ENCODE measurements at places on chromosomes 2 and 18.
A peak's percentile ranks its signal among the peaks of the same experiment; 100 is the strongest.

DNA sequence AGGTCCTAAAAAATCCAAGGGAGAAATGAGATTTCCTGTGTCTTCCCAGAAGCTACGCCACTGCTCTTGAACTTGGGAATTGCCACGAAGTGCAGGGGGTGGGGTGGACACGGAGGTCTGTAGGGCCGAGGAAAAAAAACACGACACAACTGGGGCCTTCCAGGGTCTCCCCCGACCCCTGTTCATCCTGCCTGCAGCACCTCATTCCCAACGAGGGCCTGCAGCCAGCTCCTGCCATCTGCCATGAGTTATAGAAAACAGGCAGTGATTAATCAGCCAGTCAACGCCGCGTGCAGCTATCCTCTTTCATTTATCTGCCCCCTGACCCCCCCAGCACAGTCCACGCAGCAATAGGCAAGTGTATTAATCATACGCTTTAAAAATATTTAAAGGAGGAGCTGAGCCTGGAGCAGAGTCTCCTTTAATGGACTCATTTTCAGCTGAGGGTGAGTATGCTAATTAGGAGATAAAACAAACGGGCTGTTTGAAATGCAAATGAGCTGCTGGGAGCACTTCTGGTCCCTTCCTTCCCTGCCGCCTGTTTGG, 209.9 kb downstream of the TFCP2L1 start:
- peak; percentile 93 for DNase-seq

DNA sequence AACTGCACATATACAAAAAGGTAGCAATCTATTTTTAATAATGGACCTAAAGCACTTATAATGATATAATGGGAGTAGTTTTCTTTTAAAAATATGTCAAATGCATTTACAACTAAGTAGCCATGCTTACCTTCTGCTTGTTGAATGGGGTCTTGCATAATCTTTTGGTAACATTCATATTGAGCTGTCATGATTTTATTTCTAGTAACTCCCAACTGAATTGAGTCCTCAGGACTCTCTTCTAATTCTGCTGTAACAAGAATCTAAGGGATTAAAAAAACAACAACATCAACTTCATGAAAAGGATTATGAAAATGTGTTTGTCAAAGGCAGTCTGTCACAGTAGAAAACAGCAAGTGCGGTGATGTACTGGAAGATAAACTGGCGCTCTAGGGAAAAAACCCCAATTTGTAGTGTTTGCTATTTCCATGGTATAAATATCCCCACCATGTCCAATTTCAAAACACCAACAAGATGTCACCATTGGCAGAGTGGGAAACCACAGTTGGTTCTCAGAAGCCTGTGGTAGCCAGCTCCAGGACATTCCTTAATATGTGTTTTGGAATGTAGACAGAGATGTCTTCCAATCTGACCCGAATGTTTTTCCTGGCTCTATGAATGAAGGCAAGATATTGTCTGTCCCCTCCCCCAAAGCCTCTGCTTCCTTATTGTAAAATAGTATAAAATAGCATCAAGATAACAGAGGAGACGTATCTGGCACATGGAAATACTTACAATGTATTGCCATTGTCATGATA, 64.8 kb downstream of the CALCRL start:
- DNase-seq, result no peak

GRCh38 chr2:80291656-80292055, 12.9 kb downstream of the LRRTM1 start:
- no peak for DNase-seq

GRCh38 chr18:2441544-2441943, 129.8 kb downstream of the METTL4 start:
- no peak for DNase-seq

DNA sequence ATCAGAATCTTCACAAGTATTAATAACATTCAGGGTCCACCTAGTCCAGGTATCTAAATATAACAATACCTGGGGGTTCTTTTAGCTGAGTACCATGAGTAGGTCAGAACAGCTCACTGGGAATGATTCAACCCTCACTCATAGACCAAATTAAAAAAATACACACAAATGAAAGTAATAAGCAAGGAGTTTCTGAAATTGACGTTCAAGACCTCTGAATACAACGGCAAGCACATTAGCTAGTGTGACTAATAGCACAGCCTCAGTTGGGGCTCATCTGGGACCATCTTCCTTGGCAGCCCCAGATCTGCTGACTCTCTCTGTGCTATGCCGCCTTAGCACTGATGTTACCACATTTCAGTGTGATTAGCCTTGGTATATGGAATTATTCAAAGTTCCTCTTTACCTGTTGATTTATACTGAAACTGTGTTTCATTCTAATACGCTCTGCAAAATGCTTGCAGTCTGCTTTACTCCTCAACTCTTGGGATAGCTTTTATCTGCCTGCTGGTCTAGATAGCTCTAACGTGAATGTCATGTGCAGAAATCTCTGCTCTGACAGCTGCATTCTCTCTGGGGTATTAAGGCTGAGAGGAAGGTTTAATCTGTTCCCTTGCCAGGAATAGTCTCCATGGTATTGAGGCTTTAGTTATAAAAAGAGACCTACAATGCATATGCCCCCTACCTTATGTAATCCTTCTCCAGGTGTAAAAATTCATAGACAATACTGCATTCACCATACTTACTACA, 153.3 kb downstream of the METTL4 start:
- no peak for DNase-seq

DNA sequence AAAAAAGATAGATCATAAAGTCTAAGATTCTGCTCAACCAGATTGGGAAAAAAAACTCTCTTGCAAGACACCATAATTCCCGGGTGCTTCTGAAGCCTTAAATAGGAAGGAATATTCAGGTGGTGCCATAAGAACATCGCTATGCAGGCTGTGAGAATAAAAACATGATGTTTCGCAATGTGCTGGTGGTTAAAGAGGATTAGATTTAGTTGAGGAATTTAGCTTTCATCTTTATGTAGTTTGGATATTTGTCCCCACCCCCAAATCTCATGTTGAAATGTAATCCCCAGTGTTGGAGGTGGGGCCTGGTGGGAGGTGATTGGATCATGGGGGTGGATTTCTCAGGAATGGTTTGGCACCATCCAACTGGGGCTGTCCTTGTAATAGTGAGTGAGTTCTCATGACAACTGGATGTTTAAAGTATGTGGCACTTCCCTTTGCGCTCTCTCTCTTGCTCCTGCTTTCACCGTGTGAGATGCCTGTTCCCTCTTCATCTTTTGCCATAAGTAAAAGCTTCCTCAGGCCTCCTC, 132.2 kb downstream of the AKAIN1 start:
- no peak for DNase-seq

- DNase-seq, result no peak
Measured at GRCh38 chr2:134408386-134408785, 154.5 kb downstream of the MGAT5 start.

DNA sequence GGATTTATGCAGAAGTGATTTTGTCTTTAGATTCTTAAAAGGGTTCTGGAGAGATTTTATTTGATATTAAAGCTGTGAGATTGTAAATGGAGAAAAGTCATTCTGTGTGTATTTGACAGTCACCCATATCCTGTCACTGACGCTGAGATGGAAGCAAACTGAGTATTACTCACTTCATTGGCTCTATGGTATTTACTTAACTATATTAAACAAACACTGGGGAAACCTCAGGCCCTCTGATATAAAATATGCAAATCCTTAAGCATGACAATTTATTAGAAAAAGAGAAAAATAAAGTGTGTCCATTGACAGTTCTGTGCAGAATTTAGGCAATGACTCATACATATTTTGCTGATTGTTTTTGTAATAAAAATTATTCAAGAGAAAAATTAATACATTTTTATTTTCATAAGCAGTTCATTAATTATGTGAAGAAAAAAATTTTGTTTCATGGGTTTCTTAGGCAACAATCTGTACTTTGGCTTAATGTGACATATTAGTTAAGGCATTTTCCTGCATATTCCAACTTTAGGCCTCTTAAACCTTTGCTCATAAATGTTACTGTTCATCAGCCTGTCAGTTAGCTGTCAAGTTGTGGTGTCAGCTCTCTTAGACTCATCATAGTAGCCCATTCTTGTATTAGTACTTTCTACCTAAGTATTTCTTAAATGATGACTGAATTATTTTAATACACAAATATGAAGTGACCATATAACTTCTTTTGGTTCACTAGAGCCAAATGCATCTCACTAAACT, 99.9 kb downstream of the PARD3B start:
- no peak for DNase-seq
